ENCODE measurements at places on chromosomes 7 and 10.
A peak's percentile ranks its signal among the peaks of the same experiment; 100 is the strongest.

GRCh38 chr10:101565936-101566332, 22.1 kb downstream of the POLL start:
- DNase-seq, result no peak

DNA sequence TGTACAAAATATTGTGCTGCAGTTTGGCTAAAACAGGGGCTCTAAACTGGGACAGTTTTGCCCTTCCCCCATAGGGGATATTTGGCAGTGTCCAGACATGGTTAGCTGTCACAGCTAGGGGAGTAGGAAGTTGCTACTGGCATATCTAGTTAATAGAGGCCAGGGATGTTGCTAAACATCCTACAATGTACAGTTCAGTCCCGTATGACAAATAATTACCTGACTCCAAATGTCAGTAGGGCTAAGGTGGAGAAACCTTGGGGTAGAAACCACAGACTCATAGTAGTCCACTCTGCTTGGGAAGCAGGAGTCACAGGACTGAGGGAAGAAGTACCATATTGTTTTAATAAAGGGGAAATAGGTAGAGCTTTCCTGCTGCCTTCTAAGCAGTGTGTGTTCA, 39.8 kb downstream of the WBP1L start:
- DNase-seq, result no peak

DNA sequence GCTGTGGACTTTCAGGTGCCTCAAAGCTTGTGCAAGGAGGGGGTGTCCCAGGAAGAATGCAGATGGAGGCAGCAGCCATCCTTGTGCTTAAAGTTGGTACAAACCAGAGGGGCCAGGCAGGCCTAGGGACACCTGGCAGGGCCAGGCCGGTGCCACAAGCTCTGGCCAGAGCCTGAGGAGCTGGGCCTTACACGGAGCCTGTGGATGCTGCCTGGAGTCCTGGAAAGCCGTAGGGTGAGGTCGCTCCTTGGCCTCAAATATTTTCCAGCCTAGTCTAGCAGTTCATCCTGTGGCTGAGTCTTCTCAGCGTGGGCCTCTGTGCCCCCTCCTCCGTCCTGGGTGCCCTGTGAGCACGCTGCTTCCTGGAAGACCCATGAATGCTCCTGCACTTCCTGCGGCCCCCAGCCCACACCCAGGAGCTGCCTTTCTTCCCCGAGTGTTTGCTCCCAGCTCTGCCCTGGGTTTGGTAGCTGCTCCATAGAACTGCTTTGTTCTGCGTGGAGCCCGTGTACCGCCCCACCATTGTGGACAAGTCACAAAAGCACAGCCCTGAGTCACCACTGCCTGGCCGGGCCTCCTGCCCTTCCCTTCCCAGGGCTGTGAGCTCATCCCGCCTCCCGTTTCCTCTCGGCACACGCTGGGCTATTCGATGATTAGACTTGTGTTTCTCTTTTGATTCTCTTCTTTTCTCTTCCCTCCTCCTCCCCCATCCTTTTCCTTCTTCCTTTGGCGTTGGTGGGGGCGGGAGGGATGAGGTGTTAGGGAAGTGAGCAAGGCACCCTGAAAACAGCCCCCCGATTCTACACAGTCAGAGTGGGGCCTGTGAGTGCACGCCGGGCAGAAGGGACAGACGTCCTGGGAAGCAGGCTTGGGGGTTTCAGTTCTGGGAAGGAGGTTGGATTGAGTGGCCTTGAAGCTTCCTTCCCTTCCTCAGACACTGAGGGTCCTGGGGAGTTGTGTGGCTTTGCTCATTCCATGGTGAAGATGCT, 73.2 kb upstream of the SHH start:
- DNase-seq, result peak; percentile 89

GRCh38 chr10:75350791-75351190, 50.8 kb downstream of the ZNF503 start:
- no peak for DNase-seq

- peak; percentile 35 for DNase-seq
Measured at GRCh38 chr10:125213541-125214282, 53.3 kb upstream of the CTBP2 start.

All from adrenal gland (tissue), 19 donors.